NCI-H1092 treated with DMSO at 0.1 percent for 48 hours (cell line): ENCODE measurements at places on chromosomes 2 and 18.

- DNase-seq = no peak
Observed at GRCh38 chr2:140808820-140809219, 1322.0 kb downstream of the LRP1B start.

DNA sequence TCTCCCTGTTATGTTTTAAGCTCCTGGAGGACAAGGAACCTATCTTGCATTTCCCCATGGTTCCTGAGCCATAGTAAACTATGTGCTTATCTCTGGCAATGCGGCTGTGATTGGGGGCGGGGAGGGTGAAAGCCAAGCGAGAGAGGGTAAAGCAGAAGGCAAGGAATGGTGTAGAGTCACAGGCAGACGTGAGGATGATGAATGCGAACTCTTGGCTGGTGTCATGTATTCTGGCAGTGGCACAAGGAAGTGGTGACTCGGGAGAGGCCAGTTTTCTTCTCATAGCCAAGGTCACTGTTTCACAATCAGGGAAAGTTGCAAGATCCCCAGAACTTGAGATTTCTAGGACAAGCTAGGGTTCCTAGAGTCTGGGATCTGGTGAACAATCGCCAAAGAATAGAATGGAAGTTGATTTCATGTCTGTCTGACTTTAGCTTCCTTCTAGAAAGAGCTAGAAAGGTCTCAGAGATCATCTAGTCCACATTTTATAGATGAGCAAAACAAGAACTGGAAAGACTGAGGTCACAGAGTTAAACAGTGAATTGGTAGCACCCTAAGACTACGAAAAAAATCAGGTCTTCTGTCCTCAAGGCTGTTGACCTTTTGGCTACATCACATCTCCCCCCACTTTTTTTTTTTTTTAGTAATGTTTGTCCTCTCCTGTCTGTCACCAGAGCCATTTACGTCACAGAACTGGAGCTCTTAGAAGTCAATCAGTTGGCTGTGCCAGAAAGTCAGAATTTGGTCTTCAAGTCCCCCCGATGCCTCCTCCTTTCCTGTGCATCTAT, 137.0 kb downstream of the BCL11A start:
- DNase-seq = no peak

- no peak for DNase-seq
Observed at GRCh38 chr2:209422191-209422754, 1.6 kb upstream of the MAP2 start.

DNA sequence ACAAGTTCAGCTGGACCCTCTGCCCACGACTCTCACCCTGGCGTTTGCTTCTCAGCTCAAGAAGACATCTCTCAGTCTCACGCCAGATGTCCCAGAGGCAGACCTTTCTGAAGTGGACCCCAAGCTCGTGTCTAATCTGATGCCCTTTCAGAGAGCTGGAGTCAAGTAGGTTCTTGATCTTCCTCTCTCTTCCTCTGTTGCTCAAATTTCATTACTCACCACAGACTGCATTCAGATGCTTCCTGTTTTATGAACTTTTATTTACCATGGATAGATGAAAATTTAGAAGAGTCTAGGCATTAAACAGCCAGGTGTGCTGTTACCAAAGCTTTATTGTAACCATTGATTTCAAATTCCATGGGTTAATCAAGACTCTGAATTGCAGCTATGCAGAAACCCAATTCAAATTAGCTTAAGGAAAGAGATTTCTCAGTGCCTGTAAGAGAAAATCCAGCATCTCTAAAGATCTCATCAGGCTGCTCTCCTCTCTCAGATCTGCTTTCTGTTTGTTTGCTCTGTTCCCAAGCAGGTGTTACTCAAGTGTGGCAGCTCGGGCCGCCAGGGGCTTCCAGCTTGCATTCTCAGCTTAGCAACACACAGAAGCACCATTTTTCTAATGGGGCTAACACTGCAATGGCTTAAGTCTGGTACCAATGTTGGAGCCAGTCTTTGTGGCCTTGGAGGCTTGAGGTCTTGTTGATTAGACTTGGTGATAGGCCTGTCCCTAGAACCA, 16.5 kb downstream of the SMARCAL1 start:
- DNase-seq = peak; percentile 82

GRCh38 chr2:241686324-241686649, 328 bp downstream of the DTYMK start:
- no peak for DNase-seq

DNA sequence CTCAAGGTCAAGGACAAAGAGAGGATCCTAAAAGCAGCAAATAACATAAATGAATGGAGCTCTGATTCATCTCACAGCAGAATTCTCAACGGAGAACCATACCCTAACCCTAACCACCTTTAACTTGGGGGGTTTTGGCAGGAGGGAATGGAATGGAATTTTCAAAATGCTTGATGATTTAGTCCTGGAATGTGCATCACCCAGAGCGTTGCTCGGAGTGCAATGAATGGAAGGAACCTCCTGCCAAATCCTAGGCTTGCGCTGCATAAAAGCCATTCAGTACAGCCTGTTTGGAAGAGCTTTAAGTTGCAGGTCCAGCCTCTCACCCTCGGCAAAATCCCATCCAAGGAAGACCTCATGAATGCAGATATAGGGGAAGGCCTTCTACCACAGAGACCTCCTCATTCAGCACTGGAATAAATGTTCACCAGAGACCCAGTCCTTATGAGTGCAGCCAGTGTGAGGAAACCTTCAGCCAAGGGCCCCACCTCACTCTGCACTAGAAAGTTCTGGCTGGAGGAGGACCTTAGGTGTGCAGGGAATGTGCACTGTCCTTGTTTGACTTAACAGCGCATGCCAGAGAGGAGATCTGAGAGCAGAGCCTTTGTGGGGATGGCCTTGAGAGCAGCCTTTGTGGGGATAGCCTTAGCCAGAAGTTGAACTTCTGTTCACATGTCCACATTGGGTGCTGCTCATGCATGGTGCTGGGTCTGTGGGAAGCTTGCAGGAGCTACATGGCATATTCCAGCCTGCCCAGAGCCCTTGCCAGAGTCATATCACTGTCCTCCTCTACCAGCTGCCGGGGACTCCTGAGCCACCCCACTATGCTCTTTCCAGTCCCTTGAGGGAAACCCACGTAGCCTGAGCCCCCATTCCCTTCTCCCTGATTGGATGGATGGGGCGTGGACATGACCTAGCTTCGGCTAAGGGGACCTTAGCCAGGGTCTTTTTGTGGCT, 30.5 kb downstream of the ASB1 start:
- DNase-seq = no peak

- peak; percentile 92 for DNase-seq
Observed at GRCh38 chr2:56522605-56523089, 338.9 kb downstream of the CCDC85A start.

GRCh38 chr2:232563580-232563979, 13.1 kb downstream of the EIF4E2 start:
- no peak for DNase-seq

DNA sequence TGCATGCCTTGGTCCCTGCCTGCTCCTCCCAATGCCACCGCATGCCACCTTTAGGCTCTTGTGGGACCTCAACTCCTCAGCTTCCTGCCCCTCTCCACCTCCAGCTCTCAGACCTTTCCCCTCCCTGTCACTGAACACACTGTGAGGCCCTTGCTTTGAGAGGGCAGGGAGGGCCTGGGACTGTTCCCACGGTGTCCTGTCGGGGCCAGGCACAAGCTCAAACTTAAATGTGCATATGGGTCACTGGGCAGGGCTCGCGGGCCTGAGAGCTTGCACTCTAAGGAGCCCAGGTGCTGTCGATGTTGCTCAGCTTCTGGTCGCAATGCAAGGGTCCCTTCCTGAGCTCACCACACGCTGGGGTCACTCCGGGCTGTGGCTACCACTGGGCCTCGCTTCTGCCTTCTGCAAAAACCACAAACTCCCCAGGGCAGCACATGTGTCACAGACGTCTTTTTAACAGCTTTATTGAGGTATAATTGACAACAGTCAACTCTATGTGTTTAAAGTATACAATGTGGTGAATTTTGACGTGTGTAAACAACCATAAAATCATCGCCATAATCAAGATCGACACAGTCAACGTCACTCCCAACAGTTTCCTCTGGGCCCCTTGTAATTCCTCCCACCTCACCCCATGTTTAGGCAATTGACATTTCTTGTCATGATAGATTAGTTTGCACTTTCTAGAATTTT, 11.9 kb upstream of the B3GNT7 start:
- DNase-seq = no peak

DNA sequence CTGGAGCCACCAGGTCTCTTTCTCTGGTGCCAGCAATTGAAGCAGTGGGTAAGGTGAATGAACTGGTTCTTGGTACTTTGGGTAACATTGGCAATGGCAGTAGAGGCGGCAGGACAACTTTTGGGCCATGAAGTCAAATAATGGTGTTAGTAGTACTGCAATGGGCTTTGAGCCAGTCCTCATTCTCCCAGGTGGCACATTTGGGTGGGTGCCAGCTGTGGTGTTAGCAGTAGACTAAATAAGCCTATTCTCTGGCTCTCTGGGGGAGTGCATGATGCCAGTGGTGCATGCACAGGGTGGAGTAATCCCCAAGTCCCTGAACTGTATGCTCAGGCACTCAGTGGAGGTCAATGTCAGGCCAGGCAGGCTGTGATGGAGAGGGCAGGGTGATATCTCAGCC, 120.2 kb upstream of the LRRTM4 start:
- no peak for DNase-seq

GRCh38 chr2:1881998-1882397, 137.7 kb upstream of the PXDN start:
- no peak for DNase-seq

DNA sequence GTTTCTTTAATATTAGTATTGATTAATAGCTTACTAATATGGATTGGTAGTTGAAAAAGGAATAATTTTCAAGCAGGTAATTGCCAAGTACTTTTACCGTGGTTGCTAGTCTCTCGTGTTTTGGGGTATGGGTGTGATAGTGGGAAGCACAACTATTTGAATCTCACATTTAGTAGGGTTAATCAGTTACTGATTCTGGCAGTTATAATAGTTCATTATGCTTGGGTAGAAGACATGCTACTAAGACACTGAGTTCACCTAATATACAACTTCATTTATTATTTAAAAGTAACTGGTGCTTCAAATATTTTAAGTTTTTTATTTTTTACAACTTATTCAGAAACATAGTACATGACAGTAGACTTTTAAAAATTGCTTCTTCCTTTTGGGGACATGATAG, 33.5 kb downstream of the SOCS6 start:
- no peak for DNase-seq

DNA sequence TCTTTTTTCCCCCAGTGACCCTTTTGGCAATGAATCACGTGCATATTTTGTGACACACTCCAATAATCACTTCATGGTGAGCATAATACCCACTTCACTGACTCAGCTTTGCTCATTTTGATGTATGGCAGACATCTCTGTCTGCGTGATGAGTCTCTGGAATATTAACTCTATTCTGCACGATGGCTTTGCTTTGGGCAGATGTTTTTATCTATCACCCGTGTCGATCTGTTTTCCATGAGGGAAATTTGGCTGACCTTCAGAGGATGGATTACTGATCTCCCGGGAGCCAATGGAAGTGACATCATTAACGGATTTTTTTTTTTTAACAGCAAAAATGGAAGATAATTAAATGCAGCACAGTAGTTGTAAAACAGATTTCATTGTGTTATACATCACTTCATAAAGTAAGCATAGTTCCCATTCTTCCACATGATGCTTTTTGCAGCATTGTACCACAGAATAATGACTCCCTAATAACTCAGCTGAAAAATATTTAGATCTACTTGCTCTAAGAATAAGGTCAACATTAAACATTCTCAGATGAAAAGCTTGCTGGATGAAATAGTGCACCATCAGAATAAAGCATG, 29.8 kb downstream of the CDC42EP3 start:
- no peak for DNase-seq
